AG08396 (cell line): ENCODE measurements at places on chromosomes 3 and 15.

DNA sequence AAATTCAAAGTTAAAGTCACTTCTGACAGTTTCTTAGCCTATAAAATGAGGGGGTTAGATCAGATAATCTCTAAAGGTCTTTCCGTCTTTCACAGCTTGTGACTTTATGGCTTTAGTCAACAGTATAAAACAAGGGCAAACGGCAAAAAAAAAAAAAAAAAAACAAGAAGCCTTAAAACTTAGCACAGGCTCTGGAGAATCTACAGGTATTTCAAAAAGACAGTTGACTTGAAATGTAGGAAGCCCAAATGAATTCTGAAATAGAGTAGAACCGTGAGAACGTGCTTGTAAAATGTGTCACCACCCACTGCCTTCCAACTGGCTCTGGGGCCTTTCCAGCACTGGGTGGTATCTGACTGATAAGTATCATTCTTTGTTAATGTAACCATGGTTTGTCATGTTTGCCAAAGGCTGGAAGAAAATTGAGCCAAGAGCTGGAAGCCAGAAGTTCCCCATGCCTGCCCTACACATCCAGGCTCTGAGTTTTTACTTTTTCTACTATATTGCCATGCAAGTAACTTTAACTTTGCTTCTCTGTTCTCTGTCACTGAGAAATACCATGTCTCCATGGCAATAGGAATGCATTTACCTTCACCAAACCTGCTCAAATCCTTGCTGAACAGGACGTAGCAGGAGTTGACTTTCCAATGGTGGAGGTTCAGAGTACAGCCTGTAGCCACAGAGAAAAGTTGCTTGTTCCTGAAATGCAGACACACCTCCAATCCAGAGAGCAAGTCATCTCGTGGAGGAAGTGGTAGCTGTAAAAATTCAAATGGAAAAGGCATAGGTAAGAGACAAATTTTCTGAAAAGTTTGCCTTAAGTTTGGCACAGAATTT, 35.8 kb upstream of the THSD4 start:
- peak; percentile 44 for DNase-seq

DNA sequence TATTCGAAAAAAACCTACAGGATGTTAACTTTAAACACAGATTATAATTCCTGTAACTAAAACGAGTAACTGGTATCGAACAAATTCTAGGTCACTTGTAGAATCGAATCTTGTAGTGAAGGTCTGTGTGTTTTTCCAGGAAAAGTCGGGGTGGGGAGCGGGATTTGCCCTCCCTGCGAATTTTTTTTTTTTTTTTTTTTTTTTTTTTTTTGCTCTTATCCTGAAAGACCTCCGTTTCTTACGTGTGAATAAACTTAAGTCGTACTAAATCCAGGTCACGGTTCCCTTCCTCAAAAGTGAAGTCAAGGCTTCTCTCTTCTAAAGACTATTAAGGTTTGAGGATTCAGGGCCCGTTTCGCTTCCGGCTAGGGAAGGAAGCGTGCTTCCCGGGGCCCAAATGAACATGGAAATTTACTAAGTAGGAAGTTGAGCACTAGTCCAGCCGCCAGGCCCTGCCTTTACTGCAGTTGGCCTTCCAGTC, 770 bp downstream of the TBC1D5 start:
- no peak for DNase-seq

DNA sequence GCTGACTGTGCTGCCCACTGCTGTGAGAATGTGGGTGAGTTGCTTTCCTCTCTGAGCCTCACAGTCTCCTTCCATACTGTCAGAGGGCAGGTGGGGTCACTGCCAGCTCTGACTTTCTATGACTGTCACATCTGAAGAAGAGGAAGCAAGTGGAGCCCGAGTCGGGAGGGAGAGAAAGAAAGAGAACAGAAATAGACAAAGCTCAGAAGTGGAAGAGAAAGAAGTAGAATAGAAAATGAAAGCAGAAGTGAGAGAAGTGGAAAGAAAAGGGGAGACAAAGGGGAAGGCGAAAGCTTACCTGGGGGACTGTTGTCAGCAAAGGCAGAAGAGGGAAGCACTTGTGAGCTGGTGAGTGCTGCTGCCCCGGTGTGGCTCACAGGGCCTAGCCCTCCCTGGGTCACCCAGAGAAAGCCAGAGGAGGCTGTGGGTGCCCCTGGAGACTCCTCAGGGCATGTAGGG, 57.9 kb downstream of the EPHB1 start:
- no peak for DNase-seq

- no peak for DNase-seq
Measured at GRCh38 chr15:83066034-83066733, 868 bp downstream of the BTBD1 start.

DNA sequence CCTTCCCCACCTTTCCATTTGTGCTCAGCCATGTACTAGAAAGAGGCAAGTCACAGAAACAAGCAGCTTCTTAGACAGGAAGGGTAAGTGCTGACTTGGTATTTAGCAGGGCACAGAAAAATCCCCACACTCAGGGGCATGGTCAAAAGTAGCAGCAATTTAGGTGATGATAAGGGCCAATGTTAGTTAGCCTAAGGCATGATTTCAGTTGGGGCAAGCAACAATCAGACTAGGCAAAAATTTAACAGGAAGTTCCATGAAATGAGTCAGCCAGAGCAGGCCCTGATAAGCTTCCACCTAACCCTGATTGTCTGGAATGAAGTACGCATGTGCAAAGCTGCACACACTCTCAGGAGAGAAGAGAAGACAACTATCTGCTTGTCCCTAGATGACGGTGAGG, 423.4 kb upstream of the UBE2E2 start:
- no peak for DNase-seq

DNA sequence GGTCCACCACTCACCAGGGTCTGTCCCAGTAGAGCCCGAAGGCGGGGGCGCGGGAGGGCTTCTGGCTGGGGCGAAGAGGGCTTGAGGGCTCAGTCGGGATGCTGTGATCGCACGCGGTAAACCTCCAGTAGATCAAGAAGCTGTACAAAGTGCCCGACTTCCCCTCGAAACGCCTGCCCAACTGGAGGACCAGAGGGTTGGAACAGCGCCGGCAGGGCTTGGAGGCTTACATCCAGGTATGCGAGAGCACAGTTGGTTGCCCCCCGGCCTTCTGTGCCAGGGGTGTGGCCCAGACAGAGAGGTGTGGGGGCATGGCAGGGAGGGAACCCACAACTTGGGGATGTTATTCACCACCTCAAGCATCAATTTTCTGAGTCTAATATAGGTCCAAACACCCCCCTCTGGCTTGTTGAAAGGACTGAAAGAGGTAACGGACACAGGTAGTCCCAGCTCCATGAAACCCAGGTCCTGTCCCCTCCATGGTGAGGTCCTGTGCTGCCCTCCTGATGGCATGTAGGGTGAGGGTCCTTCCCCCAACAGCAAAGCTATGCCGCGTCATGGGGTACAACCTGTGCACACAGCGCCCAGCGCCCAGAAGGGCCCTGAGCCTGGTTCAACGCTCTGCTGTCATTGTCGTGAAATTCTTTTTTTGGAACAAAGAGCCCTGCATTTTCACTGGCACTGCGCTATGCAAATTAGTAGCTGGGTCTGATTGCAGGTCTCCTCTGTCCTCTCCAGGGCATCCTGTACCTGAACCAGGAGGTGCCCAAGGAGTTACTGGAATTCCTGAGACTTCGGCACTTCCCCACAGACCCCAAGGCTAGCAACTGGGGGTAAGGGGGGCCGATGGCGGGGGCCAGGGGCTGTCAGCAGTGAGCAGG, 1.2 kb downstream of the SNX22 start:
- peak; percentile 35 for DNase-seq
